Lower leg skin (tissue), 4 donors: ENCODE measurements at places on chromosomes 3 and 15. TPM values are rescaled to one million over a fixed set of nuclear protein-coding genes. Genes with fewer than 3 reads are reported as not detected.

DNA sequence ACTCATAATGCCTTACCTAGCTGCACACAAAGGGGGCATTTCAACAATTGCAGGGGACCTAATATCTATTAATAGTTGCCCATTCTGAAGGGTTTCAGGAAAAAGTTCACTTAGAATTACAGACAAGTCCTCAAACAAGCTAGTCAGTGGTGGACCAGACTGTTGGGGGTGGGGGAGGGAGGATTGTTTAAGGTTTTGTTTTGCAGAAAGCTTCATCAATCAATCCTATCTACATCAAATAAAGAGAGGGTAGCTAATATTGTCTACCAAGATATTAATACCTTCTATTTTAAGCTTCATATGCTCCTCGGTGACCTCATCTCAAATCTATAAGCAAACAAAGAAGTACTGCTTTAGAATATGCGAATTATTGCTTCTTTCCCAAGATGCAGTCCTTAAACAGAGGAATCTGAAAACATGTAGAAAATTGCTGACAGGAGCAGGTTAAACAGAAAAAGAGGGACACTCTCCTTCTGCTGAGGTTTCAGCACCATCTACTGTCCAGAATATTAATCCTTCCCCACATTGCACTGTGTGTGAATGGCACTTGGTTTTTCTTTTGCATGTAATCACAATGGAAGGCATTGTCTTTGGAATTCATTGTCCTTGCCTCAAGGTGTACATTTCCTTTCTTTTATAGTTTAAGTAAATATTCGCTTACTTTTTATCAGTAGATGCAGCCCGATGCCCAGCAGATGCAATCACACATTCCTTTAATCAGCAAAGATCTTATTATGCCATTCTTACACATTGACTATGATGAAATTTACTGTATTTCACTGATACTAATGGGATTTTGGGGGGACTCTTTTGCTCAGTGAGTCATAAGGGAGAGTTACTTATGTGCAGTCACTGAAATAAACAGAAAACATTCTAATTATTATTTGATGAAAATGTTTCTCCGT lies 94.7 kb downstream of the IL5RA start:
- DNase-seq: no peak

GRCh38 chr15:43125100-43125661 lies 8.2 kb upstream of the TMEM62 start:
- no peak for DNase-seq

GRCh38 chr3:188687389-188687788 lies 484.4 kb upstream of the TPRG1 start:
- DNase-seq: no peak

DNA sequence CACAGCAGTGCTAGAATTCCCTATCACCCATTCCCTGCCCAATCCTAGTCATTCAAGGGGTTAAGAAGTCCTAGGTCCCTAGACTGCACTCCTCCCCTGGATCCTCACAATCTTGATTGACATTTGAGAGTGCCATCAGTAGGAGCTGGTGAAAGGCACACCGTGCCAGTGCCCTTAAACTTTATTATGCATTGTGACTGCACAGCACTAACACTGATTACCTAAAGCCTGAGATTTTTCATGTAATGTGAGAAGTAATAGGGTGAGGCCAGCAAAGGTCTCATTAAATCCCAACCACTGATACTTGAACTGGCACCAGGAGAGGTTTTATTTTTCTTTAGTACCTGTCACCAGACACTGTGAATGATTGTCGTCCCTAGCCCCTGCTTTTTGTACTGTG lies 16.3 kb downstream of the GXYLT2 start:
- DNase-seq: no peak

DNA sequence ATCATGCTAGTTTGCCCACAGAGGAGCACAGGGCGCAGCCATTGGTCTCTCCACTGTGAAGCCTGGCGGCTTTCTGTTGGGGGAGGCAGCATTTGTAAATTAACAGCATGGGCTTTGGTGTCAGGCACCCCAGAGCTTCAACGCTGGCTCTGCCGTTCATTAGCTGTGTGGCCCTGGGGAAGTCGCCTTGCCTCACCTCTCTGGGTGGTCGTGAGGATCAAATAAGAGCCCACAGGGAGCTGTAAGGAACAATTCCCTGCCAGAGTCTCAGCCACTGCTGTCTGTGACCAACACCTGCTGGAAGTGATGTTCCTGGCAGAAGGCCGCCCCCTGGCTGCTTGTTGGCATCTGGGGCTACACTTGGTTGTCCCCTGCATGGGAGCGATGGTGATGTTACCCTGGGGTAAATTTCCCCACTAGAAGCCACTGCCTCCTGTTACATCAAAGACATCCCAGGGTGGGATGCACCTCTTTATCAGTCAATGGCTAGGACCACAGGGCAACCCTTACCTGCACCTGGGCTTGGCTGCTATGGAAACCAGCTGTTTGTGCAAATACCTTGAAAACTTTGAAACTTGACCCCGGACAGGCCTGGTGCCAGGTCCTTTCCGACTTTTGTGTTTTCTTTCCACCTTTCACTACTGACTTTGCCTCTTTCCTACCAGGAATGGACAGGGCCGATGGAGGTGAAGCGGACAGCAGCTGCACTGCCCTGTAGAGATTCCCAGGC lies 36.9 kb downstream of the DNASE1L3 start:
- no peak for DNase-seq

DNA sequence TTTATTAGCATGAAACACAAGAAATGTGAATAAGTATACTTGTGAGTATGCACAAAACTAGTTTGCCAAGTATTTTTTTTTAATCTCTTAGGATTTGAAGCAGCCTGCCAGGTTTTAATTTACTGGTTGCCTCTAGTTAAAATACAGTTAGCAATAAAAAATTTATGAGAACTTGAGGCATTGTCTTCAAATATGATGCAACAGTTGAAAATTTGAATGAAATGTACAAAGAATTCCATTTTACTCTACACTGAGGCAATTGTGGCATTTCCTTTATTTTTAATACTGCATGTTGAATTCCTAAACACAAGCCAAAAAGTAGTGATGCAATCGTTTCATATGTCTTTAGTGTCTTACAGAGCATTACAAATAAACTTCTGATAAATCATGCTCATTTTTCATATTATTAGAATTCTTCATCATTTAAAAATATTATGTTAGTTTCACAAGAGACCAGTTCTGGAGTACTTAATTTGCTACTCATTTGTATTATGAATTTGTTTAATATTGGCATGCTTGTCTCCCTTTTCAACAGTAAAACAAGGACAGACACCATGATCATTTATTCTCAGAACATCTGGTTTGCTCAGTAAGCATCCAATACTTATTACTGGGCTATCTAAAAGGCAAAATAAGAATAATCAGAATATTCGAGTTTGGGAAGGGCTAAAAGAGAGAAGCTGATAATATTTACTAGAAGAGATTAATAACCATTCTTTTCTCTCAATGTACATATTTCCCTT lies 124.8 kb upstream of the PTX3 start:
- DNase-seq: no peak

STRC gene
- 0.38 TPM for total RNA-seq

KLF15 gene
- 16.4 TPM for total RNA-seq

GRCh38 chr3:127287840-127288239 lies at the start of gene PRR20G:
Gene PRR20G (minus strand): TSS chr3:127288046. CDS start chr3:127287365, 681 bp downstream.
- DNase-seq: no peak

GRCh38 chr3:56467108-56467507 lies 1.2 kb downstream of the ERC2 start:
- no peak for DNase-seq

DNA sequence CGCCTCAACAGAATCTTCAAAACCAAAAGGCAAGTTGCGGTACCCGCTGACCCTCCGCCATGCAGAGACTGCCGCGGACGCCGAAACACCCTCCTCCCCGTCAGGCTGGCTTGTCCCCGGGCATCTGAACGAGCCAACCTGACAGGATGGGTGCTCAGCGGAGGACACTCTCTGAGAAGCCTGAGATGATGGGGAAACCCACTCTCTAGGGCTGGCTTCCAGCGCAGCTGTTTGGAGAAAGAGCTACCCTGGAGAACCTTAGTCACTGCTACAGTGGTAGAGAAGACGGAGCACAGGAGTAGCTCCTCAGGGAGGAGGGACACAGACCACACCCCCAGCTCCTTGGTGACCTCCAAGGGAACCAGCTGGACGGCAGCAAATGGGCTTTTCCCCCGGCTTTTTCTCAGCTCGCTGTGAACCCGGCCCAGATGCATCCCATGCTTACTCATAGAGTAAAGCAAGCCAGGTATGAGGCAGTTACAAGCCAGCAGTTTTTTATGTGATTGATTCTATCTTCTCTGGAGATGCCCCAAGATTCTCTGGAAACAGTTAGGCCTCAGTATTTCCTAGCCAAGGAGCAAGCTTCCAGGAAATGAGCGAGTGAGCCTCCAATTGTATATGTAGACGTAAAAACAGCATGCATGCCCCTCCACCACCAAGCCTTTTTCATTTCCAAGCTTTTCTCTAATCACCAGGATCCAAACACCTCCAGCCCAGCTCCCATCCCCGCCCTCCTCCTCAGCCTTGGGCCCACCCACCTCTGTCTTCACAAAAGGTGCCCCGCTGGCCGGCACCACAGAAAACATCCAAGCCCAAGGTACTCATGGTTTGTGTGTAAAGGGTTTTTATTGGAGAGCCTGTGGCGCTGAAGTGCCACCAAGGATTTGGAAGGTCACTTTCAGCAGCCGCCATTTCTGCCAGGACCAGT lies 38.7 kb downstream of the FAM174B start:
- no peak for DNase-seq

HYKK gene
- 3.5 TPM for total RNA-seq

DNA sequence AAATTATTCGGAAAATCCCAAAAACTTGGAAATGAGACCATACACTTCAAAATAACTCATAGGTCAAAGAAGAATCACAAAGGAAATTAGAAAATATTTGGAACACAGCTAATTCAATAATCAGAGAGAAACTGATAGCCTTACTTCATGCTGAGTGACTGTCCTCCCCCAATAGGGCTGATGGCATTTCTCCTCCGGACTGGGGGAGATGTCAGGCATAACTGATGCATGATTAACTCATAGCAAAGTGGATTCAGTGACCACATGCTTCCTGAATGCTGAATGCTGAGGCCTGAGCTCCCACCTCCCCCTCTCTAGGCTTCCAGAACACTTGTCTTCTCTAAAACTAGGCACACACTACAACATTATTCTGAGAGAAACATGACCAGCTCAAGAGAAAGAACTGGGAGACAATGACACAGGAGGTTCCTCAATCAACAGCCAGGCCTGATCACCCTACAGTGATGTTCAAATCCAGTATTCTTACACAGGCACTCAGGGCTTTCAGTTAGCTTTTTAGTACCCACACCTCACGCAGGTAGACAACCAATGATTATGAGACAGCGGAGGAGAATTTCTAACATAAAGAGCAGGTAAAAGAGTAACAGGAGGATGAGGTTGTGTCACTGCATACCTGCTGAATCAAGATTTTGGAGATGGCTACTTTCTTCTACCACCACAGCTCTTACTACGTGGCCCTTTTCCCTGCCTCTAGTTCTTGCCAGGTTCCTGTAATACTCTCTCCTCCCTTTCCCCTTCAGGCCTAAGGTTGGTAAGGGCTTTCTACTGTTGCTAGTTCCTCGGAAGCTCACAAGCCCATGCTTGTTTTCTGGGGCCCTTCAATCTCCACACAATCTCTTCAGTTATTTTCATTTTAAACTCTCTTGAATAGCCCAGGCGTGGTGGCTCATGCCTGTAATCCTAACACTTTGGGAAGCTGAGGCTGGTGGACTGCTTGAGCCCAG lies 96.1 kb downstream of the FMN1 start:
- no peak for DNase-seq
